ENCODE measurements at places on chromosomes 6 and 20. TPM values are rescaled to one million over a fixed set of nuclear protein-coding genes. Genes with fewer than 3 reads are reported as not detected.

The CGA gene
- total RNA-seq, result not detected

The NKX2-2 gene
- 0.35 TPM for total RNA-seq

DNA sequence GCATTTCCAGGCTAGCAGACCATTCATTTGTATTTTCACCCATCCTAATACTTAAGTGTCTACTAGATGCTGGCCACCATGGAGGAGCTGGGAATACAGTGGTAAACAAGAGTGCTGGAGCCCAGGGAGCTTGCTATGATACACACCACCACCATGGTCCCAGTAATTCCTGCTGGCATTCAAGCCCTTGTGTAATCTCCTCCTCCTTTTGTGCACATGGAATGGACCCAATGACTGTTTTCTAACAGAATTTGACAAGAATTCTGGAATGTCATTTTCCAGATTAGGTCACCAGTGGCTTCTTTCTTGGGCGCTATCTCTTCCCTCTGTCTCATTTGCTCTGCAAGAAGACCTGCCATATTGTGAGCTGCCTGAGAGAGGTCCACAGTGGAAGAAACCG, 552.0 kb downstream of the C6orf118 start:
- H3K4me1 ChIP-seq, result no peaks in the 10 kb centered on the region
- no peak for DNase-seq
- H3K27ac ChIP-seq, result no peak overlapping the region
- H3K4me3 ChIP-seq, result no peak overlapping the region
- no peaks in the 10 kb centered on the region for H3K36me3 ChIP-seq
- no peaks in the 10 kb centered on the region for H3K27me3 ChIP-seq

GRCh38 chr6:41505122-41506049, 40.8 kb upstream of the FOXP4 start:
- H3K4me3 ChIP-seq, result peak overlapping the region; percentile 77
- peak overlapping the region; percentile 85 for H3K27ac ChIP-seq
- H3K27me3 ChIP-seq, result no peaks in the 10 kb centered on the region
- DNase-seq, result peak; percentile 40

Data from thoracic aorta (tissue), 2 donors.